D721Med (cell line): ENCODE measurements at places on chromosomes 16 and 17.
A peak's percentile ranks its signal among the peaks of the same experiment; 100 is the strongest.

GRCh38 chr16:3074860-3075522, 9.6 kb downstream of the IL32 start:
- no peak for DNase-seq

- no peak for DNase-seq
These were observed 3.5 kb downstream of the SMTNL2 start for GRCh38 chr17:4587803-4588202.

- no peak for DNase-seq
These were observed 123.5 kb upstream of the CHMP6 start for GRCh38 chr17:80868022-80868609.

DNA sequence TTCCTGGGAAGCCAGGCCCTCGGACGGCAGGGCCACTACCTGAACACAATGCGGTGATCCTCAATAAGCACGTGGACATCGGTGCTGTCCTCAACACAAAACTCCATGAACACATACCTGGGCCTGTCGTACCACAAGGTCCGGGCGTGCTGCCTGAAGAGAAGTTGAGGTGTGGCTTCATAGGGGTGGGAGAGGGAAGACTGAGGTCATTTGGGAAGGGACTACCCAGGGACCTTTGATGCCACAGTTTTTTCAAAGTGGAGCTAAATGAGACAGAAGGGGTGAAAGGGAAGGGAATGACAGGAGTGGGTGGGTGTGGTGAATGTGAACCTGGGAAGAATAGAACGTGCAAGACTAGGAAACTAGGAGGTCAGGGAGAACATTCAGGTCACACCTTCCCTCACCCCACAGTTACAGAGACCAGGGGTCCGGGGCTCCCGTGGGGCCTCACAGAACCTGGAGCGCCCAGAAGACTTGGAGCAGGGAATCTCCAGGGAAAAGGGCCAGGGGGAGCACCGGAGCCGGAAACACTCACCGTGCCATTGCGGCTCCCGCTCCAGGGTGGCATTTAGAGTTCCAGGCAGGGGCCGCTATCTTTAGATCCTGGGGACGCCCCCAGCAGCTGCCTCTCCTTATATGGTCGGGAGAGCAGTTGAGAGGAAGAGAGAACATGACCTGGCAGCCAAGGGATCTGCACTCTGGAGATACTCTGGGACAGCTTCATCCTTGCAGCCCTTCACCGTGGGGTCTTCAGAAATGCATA, at the start of gene PTGES3L:
TSS of gene PTGES3L (minus strand) at position 570 of the 763 bp plus-strand sequence. CDS start at position 543, 27 bp downstream.
- peak; percentile 57 for DNase-seq

GRCh38 chr17:7177954-7178477, 1.2 kb downstream of the ASGR1 start:
- no peak for DNase-seq

- no peak for DNase-seq
These were observed 2.5 kb downstream of the GPRC5B start for GRCh38 chr16:19882186-19882585.

DNA sequence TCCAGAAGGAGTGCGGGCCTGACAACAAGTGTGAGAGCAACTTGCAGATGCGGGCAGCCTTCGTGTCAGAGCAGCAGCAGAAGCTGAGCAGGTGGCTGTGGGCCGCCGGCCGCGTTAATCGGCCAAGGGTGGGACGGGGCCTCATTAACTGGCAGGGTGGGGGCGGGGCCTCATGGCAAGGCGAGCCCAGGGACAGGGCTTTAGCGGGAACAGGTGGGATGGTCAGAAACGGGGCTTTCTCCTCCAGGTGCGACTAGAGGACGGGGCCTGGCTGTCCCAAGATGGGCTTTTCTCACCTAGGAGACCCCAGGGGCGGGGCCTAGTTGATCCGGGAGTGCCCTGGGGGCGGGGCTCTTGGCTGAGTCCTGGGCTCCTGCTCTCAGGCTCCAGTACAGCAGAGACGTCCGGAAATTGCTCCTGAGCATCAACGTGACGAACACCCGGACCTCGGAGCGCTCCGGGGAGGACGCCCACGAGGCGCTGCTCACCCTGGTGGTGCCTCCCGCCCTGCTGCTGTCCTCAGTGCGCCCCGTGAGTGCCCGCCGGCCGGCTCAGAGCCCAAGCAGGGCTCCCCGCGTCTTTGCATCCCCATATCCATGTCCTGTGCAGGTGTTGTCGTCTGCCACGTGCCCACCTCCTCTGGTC, 18.4 kb upstream of the PDK2 start:
- no peak for DNase-seq

DNA sequence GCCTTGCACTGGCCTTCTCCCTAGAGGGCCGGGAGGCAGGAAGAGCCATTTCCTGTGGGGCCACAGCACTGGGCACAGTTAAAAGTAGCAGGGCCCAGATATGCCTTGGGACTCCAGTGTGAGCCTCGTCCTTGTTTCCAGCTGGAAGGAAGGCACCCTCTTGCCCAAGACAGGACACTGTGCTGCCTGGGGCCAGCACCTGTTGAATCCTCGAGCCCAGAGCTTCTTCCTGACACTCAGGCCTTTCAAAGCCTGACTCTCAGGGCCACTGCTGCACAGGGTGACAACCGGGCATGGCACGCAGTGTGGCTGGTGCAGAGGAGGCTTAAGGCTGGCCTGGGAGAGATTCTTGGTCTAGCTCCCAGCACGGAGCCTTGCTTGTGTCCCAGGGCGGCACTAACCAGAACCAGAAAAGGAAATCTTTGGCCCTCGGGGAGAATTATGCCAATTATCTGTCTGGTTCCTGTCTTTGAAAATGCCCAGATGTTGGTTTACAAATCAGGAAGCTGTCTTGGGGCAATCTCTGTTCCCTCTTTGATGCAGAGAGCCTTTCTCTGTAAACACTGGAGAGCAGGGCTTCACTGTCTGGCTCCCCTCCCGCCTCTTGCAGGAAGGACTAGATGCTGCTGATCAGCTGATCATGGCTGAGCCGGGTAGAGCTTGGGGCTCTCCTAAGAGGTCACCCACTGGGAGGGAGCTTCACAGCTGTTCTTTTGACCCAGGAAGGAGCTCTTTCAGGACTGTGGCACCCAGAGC, 11.1 kb downstream of the LDHD start:
- no peak for DNase-seq

- DNase-seq: no peak
These were observed 63.1 kb downstream of the SPAG9 start for GRCh38 chr17:51057534-51057933.

DNA sequence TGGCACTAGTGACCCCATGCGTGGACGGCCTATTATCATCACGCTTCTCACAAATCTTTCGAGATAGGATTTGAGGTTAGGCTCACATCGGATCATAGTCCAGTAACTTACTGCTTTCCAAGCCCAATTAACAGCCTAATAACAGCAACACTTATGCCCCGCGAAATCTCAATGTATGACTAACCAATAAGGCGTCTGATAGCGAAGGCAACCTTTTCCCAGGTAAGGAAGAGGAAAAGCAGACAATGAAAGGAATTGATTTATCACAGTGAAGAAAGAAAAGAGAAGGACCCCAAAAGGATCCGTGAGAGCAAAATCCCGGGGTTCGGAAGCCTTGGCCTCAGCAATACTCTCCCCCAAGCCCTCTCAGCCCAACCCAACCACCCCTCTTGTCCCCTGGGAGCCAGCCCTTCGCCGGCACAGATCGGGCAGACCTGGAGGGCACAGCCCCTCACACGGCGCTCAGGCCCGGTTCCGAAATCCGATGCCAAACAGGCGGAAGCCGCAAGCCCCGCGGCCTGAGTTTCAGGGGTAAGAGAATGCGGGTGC, 534 bp downstream of the GPATCH8 start:
- DNase-seq: no peak

- no peak for DNase-seq
These were observed 133.9 kb downstream of the PARN start for GRCh38 chr16:14496047-14496770.

GRCh38 chr17:75771334-75772281, 6.6 kb upstream of the GALK1 start:
- no peak for DNase-seq

GRCh38 chr17:82927661-82928601, 88.1 kb upstream of the ZNF750 start:
- DNase-seq: no peak

DNA sequence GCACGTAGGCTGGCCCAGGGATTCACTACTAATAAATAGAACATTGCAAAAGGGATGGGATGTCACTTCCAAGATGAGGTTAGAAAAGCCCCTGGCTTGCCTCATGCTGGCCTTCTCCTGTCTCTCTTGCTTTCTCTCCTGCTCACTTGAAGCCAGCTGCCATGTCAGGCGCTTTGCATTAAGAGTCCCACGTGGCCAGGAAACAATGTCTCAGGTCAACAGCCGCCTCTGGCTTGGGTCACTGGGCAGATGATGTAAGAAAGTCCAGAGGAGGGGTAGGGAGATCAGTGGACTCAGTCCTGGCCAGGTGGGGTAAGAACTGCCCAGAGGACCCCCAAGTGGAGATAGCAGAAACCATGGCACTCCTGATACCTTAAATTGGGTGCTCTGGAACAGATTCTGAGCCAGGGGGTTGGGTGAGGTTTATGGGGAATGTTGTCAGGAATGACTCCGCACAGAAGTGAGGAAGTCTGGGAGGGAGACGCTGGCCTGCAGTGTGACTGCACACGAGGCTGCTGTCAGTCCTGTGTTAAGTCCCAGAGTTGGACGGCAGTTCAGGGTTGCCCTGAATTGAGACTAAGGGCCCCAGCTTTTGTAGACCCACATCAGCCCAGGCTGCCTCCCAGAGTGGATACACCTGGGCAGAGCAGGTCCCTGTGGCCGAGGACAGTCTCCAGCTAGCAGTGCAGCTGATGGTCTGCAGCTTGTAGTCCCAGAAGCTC, 17.7 kb downstream of the C16orf82 start:
- DNase-seq: no peak

- DNase-seq: no peak
These were observed 18.7 kb upstream of the RBFOX3 start for GRCh38 chr17:79629548-79630049.

DNA sequence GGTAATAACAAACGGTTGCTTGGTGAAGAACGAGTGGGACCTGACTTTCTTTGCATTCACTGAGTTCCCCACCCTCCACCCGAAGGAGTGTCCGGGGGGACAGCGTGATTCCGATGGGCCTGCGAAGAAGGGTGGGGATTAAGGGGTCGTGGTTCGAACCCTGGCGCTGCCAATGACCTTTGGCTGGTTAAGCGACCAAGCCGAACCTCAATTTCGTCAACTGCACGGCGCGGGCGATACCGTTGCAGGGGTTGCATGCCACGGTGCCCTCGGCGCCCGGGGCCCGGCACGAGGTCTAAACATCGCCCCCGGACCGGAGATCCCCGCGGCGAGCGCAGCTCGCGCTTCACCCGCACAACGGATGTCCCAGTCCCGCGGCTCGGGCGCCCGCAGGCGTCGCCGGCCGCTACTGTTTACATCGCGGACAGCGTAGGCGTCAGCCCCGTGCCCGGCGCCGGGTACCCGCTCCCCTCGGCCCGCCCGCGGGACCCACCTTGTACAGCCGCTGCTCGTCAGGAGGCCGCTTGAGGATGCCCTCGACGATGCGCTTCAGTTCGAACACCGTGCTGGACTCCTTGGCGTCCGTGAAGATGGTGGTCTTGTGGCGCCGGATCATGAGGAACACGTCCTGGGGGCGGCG, 460 bp downstream of the ELOB start:
- no peak for DNase-seq

DNA sequence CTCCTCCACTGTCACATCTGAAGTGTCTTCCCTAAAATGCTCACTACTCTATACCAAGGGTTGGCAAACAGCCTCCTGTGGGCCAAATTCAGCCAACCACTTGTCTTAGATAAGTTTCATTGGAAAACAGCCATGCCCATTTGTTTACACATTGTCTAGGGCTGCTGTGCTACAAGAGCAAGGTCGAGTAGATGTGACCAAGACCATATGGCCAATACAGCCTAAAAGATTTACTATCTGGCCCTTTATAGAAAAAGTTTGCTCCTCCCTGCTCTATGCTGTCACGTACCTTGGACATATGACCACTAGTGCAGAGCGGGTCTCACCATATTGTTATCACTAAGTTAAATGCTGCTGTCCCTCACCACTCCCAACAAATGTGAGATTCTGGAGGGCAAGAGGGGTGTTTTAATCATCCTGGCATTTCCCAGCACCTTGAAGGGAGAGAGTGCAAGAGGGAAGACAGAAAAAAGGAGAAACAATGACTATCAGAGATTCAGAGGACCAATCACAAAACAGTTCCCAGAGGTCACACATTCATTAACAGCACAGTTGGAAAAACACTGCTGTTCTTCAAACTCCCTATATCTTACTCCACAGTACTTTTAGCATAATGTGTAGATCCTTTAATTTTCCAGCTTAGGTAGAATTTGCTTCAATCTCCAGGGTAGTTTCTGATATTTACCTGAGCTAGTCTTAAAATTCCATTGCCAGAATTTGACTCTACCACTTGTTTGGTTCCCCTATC, 13.2 kb downstream of the LSM12 start:
- no peak for DNase-seq

DNA sequence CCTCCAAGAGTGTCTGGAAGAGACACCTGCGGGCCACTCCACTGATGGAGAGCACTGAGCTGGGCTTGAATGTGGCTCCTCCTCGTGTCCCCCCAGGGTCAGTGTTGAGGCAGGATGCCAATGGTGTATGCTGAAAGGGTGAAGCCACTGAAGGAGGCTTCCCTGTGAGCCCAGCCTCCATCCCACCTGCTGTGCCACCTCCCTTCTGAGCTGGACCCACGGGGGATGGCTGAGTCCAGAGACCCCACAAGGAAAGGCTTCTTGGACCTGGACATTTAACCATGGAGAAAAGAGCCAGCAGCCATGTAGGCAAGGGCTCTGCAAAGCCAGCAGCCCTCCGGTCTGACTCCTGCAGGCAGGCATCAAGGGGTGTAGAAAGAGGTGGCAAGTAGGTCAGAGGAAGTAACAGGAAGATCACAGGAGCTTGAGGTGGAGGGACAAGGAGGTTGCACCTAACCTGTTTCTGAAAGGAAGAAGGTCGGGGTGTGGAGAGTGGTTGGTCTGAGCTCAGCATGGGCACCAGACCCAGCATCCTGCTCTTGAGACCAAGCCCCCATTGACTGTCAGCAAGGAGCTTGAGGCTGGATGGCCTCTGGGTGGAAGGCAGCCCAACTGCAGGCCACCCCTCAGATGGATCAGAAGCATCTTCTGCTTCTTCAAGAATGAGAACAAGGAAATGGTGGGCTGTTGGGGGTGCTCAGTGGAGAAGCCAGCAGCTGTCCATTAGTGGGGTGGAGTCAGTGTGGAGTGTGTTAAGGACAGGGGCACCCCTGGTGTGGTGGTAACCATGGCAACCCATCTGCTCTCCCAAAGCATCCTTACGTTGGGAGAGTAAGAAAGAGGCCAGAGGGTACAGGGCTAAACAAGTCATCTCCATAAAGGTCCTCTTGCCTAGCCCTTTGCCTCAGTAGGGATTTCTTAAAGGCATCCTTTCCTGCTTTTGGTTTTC, 80.7 kb downstream of the PLD6 start:
- no peak for DNase-seq

DNA sequence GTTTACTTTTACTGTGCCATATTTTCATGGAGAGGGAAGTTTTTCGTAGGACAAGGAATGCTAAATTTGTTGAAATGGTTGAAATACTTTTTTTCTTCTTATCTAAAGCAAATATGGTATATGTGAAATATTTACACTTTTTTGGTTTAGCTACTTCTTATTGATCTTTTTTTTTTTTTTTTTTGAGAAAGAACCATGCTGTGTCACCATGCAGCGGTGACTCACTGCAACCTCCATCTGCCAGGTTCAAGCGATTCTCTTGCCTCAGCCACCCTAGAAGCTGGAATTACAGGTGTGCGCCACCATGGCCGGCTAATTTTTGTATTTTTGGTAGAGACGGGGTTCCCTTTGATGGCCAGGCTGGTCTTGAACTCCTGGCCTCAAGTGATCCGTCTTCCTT, 100.5 kb downstream of the FTO start:
- no peak for DNase-seq

- no peak for DNase-seq
These were observed 50.1 kb downstream of the NF1 start for GRCh38 chr17:31144836-31145235.

GRCh38 chr17:35710950-35711349, 20.5 kb upstream of the RASL10B start:
- DNase-seq: no peak
